ENCODE measurements at places on chromosomes 12 and 14.

DNA sequence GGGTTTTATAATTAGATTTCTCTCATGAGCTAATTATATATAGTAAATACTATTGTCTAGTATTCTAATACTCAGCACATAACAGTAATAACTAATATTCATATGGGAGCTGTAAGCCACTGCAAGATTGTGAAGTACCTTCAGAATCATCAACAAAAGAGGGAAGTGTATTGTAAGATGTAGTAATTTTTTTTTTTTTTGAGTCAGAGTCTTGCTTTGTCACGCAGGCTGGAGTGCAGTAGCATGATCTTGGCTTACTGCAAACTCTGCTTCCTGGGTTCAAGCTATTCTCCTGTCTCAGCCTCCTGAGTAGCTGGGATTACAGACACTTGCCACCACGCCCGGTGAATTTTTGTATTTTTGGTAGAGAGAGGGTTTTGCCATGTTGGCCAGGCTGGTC, 3.1 kb downstream of the GPR33 start:
- DNase-seq: no peak

- no peak for DNase-seq
Observed at GRCh38 chr12:119705182-119705581, 37.2 kb downstream of the PRKAB1 start.

GRCh38 chr12:122148657-122149056, 25.4 kb downstream of the IL31 start:
- DNase-seq: no peak

- no peak for DNase-seq
Observed at GRCh38 chr12:49236423-49236822, 28.5 kb upstream of the TUBA1C start.

GRCh38 chr14:97298736-97299135, 501.6 kb downstream of the VRK1 start:
- no peak for DNase-seq

- peak; percentile 80 for DNase-seq
Observed at GRCh38 chr12:8662593-8662992, at the start of gene MFAP5. MFAP5 (minus strand) TSS chr12:8662826; CDS start chr12:8662104, 722 bp downstream.

DNA sequence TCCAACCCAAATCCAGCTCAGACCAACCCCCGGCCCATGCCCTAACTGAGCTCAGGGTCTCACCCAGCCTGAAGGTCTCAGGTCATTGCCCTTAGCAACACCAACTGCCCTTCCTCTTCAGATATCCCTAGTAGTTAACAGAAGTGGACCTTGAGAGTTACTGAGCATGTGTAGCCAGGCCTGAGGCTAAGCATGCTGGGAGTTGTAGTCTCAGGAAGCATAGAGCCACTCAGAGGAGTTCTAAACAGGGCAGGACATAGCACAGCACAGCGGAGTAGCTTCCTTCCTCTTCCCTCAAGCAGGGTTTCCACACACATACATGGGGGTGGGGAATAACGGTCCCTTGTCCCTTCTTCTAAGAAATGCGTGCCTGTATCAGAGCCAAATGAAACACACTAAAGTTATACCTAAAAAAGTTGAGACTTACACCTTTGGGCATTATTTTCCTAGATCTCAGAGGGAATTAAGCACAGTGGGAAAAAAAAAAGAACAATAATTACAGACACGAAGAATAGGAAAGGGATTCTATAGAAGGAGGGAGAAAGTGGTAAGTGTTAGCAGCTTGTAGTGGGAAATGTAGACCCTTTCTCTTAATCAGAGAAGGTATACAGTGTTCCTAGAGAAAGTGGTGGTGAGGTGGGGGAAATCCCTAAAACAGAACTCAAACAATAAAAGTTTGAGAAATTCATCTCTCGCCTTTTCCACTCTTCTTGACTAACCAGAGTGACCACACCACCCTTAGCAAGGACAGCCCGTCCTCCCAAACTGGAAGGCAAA, 4.4 kb downstream of the KMT2D start:
- peak; percentile 69 for DNase-seq

DNA sequence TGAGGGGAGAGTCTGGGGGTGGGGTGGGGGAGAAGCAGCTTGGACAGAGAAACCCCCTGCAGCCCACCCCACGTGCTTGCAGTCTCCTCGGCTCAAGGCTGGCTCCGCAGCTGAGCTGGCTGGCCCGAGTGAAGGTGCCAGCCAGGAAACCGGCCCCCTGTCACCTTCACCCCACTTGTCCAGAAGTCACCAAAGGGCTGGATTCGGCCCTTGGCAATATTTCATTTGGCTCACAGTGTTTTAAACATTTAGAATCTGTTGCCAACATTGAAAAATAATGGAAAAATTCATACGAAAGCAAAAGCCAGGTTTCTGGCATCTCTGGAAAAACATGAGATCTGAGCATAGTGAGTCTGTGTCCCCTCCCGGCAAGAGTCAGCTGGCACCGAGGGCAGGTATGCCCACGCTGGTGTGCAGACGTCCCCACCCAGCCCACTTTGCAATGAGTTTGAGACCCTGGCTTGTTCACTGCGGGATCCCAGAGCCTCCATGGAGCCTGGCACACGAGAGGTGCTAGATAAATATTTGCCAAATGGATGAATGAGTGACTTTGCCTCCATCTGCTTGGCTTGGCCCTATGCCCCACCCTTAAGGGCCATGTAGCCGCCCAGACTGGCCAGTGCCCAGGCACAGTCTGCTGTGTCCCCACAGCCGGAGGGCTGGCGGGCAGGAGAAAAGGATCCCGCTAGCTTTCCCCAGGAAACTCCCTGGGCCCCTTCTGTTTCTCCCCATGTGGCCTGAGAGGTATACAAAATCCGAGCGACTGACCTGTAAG, 18.2 kb downstream of the MSI1 start:
- no peak for DNase-seq

DNA sequence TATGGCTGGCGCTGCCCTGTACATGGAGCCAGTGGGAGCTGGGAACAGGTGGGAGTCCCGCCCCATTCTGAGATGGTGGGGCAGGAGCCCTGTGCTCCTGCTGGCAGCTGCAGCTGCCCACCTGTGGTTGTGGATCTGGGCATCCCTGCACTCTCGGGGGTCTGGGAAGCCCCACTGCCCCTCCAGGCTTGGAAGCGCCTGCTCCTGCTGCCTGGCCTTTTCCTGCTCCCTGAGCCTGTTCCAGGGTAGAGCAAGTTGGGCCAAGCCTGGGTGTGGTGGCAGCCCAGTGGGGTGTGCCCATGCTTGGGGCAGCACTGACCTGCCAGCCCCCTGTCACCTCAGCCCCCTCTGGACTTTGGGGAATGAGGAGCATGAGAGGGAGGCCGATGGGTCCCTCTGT, 104.0 kb downstream of the MNAT1 start:
- no peak for DNase-seq

- DNase-seq: no peak
Observed at GRCh38 chr12:104567832-104568486, 111.2 kb downstream of the CHST11 start.

- DNase-seq: no peak
Observed at GRCh38 chr14:67705211-67705610, 3.5 kb downstream of the RDH12 start.

- peak; percentile 9 for DNase-seq
Observed at GRCh38 chr14:63852271-63852816, 460 bp upstream of the SYNE2 start.

GRCh38 chr14:26330982-26331381, 266.9 kb downstream of the NOVA1 start:
- no peak for DNase-seq

GRCh38 chr12:52419656-52420055, 13.5 kb upstream of the KRT82 start:
- DNase-seq: peak; percentile 33

- DNase-seq: peak; percentile 65
Observed at GRCh38 chr12:48936379-48936979, 11.2 kb upstream of the FKBP11 start.

GRCh38 chr14:75985618-75986438, at the start of gene IFT43:
IFT43 (plus strand) TSS chr14:75985763; CDS start chr14:75985787, 24 bp downstream.
- peak; percentile 73 for DNase-seq

DNA sequence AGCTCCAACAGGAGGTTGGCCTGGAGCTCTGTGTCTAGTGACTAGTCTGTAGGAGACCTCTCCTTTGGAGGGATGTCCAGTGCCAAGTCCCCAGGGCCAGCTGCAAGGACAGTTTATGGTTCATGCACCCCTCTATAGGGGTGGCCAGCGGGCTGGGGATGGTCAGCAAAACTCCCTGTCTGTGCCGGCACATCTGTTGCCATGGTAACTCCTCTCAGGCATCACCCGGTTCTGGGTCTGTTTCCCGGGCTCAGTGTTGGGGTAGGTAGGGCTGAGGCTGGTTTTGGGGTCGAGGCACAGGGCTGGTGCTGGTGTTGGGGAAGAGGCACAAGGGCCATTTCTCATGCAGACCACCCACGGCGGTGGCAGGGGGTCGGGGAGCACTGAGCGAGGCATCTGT, 196.8 kb downstream of the RBM19 start:
- no peak for DNase-seq

All from fibroblast of skin of right quadriceps (primary cell).